Right lobe of liver (tissue), 6 donors: ENCODE measurements at places on chromosomes 7 and 10. TPM values are rescaled to one million over a fixed set of nuclear protein-coding genes. Genes with fewer than 3 reads are reported as not detected.
A peak's percentile ranks its signal among the peaks of the same experiment; 100 is the strongest.

- H3K4me1 ChIP-seq = no peaks in the 10 kb centered on the region
- no peaks in the 10 kb centered on the region for H3K27me3 ChIP-seq
- no peaks in the 10 kb centered on the region for H3K36me3 ChIP-seq
- no peak for DNase-seq
- no peak overlapping the region for H3K4me3 ChIP-seq
These were observed 169.0 kb upstream of the TMEM229A start for GRCh38 chr7:124201768-124202349.

DNA sequence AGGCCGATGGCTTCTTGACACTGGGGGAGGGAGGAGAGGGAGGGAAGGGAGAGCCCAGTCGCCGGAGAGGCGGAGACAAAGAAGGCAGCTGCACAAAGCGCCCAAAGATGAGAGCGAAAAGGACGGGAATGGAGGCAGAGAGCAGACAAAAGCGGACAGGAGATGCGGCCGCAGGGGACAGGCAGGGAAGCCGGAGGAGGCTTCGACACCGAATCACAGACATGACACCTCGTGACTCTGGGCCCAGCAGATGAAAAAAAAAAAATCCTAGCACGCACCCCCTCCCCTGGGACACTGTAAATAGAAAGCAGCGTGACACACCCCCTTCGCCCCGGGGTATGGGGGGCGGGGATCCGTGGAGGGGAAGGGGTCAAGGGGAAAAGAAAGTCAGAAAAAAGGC, 976 bp downstream of the NAT16 start:
- no peaks in the 10 kb centered on the region for H3K4me1 ChIP-seq
- no peak overlapping the region for H3K4me3 ChIP-seq
- no peak overlapping the region for H3K27ac ChIP-seq
- H3K36me3 ChIP-seq = no peaks in the 10 kb centered on the region

The GIMAP2 gene
- 7.4 TPM for total RNA-seq

The HDAC9 gene
- 1.0 TPM for total RNA-seq

DNA sequence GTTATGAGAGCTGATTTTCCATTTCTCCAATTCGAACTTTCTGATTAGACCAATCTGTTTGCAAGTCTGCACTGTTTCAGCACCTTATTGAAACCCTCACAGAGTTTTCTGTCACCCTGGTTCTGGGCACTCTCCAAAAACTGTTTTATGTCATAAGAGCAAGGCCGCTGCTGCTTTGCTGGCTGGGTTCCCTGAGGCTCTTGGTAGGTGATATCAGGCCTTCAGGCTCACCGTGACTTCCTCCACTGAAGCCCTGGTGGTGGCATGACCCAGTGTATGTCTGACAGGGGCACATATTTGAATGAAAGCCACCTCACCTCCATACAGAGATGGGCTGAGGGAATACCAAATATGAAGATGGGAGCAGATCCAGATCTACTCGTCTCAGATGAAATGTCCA, 8.3 kb downstream of the RABGEF1 start:
- H3K4me3 ChIP-seq = no peak overlapping the region
- H3K27me3 ChIP-seq = no peaks in the 10 kb centered on the region
- no peaks in the 10 kb centered on the region for H3K4me1 ChIP-seq

DNA sequence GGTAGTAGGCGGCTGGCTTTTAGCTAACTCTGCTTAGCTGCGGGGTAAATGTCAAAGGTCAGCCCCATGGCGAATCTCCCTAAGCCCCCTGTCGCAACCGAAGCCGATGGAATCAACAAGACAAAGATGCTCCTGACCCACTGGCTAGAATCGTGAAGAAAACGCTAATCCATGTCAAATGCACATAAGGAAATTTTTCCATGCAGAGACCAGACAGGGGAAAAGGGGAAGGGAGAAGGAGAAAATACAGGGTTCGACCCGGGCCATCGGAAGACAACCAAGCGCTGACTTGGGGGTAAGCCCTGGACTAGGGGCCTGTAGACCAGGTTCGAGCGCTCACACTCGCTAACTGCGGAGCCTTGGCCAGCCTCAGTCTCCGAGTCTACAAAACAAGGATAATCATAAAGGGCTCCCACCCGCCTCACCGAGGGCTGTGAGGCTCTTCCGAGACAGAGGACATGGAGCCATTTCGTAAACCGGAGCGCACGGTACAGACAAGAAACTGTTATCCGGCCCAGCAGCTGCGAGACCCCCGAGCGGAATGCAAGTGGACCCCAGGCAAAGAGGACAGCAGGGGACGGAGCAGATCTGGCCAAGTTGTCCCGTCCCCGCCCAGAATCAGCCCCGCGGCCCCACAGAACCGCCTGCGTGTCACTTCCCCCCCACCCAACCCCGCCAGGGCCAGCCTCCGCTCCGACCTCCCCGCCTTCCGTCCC, 507 bp downstream of the SAR1A start:
- H3K4me3 ChIP-seq = peak overlapping the region; percentile 81
- H3K4me1 ChIP-seq = no peaks in the 10 kb centered on the region
- no peaks in the 10 kb centered on the region for H3K36me3 ChIP-seq
- no peaks in the 10 kb centered on the region for H3K27me3 ChIP-seq
- peak overlapping the region; percentile 86 for H3K27ac ChIP-seq
- no peak for DNase-seq

DNA sequence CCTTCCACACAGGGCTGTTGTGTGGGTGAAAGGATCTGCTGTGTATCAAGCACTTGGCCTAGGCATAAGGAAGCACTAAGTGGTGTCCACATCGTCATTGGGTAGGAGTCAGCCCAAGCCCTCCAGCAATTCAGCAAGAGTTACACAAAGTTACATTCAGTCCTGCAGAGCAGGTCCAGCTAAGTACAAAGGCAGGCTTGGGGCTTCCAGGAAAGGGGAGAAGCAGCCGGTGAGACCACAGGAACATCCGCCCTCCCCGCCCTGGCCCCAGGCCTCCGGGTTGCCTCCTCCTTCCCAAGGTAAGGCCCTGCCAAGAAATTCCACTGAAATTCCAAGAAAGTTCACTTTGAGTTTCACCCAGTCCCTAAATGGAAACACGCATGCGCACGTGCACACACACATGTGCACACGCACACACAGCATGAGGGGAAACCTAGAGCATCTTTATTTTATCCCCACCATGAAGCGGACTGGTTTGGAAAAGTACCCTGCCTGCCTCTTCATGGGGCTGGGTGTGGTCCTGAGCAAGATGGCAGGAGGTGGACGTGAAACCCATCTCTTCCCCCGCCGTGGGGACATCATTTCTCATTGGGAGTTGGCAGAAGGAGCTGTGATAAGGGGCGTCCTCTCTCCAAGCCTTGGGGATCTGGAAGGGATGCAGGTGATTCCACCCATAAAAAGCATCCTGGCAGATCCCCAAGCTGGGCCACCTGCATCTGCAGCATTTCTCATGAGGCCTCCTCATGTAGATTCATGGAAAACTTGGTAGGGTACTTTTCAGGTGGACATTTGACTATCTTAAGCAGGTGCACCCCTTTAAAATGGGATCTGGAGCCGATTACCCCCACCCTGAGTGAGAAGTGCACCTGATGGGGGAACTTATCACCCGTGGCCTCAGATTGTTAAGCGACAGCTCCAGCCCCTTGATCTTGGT, 69.1 kb upstream of the NANOS1 start:
- no peaks in the 10 kb centered on the region for H3K4me1 ChIP-seq
- no peaks in the 10 kb centered on the region for H3K36me3 ChIP-seq
- no peaks in the 10 kb centered on the region for H3K27me3 ChIP-seq
- no peak overlapping the region for H3K27ac ChIP-seq

The SPAG6 gene
- not detected for total RNA-seq

DNA sequence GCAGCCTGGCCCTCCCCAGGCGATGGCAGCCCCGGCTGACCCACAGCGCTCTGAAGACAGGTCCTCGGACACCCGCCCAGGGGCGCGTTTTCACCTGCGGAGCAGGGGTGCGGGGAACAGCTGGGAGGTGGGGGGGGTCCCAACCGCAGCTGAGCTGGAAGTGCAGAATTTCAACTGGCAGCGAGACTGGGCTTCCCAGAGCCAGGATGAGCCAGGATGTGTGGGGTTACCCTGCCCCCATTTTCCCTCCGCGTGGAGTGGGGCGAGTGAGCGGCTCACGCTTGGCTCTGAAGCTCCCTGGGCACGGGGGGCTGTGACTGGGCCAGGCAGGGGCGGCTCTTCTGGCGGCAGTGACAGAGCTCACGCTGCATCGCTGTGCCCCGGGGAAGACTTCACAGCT, 70.2 kb downstream of the DNAJB6 start:
- no peak overlapping the region for H3K27ac ChIP-seq
- no peaks in the 10 kb centered on the region for H3K27me3 ChIP-seq
- DNase-seq = no peak
- no peaks in the 10 kb centered on the region for H3K4me1 ChIP-seq
- H3K4me3 ChIP-seq = no peak overlapping the region
